ENCODE measurements at places on chromosomes 5 and 9.

DNA sequence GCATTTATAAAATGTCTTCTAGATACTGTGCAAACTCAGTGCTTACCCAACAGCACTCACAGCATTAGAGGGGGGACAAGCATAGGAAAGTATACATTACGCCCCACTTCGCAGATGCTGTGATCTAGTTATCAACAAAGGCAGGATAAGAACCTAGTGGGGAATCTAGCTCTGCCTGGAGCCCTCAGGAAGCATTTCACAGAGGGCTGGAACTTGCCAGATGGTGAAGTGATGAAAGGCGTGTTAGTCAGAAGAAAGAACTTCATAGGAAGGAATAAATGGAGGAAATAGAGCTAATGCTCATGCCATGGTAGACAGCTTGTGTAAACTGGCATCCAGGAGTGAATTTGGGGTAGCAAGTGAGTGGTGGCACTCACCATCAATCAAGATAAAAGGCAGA lies 25.8 kb downstream of the DIRAS2 start:
- no peak for DNase-seq

DNA sequence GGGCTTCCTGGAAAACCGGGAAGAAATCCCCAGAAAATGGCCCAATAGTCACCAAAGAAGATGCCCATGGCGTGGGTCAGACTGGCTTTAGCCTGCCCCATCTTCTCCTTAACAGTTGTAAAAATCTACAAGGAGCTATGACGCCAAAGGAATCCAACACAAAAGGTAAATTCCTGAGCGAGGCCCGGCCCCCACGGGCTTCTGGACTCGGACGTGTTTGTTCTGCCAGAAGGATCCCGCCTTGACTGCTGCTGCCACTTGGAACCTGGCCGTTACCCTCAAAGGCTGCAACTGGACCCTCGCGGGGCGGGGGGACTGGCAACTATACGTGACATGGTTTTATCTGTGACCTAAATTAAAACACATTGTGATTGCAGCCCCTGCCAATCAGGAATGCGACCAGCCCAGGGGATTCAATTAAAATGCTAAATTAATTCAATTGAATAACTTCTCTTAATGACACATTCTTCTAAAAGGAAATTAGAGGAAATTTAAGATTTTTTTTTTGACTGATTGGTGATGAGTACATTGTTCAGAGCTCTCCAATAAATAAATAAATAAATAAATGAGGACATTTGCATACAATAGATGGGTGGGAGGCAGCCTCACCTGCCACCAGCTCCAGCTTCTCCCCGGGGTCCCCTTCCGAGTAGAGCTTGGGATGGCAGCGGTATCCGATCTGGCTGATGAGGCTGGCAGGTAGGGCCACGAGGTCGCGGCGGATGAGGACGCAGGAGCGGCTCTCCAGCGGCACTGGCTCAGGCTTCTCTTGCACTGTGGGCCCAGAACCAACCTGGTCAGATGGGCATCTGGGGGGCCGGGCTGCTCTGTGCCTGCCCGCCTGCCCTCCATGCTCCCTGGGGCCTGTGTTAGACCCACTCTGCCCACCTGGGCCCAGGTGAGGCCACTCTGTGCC lies 54.7 kb upstream of the UBAC1 start:
- no peak for DNase-seq

- no peak for DNase-seq
Observed at GRCh38 chr5:54996466-54996865, 11.1 kb upstream of the ESM1 start.

GRCh38 chr5:154885439-154885838 lies 27.0 kb downstream of the CNOT8 start:
- no peak for DNase-seq

GRCh38 chr5:139272471-139273321 lies 20.8 kb upstream of the MATR3 start:
- no peak for DNase-seq

All from GM12892 (cell line).